Left forelimb (tissue), 1 donor: ENCODE measurements at places on chromosomes 3 and 15.
A peak's percentile ranks its signal among the peaks of the same experiment; 100 is the strongest.

- DNase-seq, result no peak
These were observed 231.9 kb upstream of the TBC1D5 start for GRCh38 chr3:17974206-17974841.

GRCh38 chr3:107465064-107465631 lies 57.6 kb upstream of the BBX start:
- DNase-seq, result no peak

DNA sequence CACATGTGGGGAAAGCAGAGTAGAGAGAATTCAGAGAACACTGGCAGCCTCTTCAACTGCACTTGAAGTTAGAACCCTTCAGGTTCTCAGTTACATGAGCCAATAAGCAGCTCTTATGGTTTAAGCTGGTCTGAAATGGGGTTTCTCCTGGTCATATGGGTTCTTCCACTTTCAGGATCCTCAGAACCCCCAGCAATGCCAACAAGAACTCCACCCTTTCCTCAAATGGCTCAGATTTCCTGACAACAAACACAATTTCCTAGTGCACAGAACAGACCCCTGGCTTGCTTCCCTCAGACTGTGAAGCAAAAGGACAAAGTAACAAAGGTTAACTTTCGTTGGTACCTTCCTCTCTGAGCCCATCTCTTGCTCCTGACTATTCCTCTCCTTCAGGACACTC lies 23.9 kb upstream of the FRMD4B start:
- no peak for DNase-seq

DNA sequence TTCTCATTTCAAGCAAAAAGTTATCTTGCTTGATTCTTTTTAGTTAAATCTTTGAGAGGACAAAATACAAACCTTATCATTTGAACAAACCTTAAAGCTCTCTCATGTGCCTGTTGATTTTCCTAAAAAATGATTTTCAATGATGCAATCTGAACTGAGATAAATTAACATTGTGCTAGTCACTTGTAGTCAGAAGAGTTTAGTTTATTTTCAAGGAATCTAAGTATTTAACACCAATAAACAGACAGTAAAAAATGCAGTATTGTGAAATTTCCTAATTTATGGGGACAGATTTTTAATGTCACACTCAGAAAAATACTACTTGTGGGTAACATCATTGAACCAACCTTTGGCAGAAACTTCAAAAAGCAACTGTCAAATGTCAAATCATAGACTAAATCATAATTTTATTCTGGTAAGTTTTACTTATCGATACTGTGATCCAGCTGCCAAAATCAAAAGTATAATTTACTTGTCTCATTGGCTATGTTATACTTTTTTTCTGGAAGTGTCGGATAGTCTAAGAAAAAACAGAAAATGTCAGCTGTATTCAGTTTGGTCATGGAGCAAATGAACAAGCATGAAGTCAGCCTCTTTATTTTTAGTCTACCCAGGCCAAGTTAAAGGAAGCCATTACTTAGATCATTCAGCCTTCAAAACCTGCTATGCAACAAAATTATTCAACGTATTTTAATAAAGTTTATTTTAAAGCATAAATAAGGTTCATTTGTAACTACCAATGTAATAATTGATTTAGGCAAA lies 52.4 kb upstream of the FNDC3B start:
- no peak for DNase-seq

- DNase-seq, result no peak
These were observed 3.5 kb upstream of the ZSCAN2 start for GRCh38 chr15:84597296-84597695.

DNA sequence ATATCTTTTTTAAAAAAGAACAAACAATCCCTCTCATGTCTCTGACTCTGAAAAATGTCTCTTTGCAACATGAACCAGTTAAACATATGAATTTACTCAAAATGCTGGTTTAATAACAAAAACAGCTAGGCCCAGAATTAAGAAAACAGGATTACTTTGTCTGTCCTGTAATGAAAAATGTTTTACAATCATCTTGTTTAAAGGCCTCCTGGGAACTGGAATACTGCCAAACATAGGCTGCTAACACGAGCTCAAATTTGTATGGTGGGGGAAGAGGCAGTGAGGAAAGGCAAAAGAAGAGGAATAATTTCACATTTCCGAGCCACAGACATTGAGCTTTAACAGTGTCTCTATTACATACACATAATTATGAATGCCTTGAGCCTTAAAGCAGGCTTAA lies 61.7 kb upstream of the PPIB start:
- DNase-seq, result no peak

- DNase-seq, result no peak
These were observed 49.7 kb downstream of the GNB4 start for GRCh38 chr3:179401561-179401960.

- DNase-seq, result no peak
These were observed 59.1 kb downstream of the IQSEC1 start for GRCh38 chr3:13013994-13014754.

DNA sequence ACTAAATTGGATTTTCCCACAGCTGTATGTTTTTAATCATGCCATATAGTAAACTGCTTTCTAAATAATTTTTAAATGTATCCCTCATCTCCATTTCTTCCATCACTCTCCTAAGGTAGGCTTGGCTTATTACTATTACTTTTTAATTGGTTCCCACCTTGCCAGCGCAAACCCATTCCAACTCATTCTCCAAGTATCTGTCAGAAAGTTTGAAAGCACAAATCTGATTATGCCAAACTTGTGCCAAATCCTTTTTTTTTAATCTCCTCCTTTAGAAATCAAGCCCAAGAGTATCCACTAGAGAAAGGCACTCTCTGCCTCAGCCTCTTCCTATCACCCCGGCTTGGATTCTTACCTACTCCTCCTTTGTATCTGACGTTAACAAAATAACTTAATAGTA lies 784.5 kb downstream of the TBL1XR1 start:
- DNase-seq, result no peak

DNA sequence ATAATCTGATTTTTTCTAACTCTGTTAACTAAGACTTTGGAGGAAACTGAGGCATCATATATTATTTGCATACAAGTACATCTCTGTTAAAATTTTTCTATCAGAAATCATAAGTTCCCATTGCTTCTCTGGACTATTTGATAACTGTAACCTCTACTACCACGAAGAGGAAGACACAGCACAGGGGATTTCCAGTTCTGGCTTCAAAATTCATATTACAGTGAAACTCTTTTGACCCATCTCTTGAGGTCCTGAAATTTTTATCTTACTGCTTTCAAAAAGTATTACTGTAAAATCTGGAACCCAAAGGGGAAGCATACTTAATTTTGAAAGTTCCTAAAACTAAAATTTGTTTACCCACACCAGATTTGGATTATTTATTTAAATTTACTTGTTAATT lies 4.2 kb downstream of the PLSCR1 start:
- no peak for DNase-seq

DNA sequence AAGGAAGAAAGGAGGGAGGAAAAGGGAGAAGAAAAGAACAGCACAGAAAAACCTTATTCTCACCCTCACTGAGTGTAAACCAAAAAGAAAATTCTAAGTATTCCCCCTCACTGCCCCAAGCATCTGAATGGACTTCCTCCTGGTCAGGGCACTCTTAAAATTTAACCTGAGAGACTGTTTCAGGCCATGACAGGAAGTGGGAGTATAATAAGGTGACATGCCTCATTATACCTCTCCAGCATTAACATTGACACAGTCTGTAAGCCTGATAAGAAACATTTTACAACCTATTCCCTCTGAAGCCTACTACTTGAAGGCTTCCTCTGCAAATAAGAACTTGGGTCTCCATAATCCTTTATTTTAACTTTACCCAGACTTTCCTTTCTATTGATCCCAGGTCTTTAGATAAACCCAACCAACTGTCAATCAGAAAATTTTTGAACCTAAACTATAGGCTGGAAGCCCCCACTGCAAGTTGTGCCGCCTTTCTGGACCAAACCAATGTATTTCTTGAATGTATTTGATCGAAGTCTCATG lies 41.7 kb downstream of the SLCO2A1 start:
- DNase-seq, result no peak

DNA sequence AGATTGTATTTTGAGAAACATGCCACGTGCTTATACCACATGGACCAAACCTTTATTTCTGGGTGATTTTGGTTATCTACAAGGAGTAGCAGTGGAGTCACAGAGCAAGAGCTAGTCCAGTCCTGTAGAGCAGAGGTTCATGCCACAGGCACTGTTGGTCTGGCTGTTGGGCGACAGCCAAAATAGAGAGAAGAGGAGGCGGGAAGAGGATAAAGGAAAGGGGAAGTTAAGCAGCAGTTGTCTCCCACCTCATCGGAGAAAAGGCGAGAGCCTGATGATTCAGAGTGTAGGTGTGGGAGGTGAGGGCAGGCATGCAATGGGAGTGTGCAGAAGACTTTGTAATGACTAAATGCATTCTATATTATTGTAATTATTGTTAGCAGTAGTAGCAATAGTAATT lies 237.5 kb upstream of the ROPN1 start:
- DNase-seq, result no peak

DNA sequence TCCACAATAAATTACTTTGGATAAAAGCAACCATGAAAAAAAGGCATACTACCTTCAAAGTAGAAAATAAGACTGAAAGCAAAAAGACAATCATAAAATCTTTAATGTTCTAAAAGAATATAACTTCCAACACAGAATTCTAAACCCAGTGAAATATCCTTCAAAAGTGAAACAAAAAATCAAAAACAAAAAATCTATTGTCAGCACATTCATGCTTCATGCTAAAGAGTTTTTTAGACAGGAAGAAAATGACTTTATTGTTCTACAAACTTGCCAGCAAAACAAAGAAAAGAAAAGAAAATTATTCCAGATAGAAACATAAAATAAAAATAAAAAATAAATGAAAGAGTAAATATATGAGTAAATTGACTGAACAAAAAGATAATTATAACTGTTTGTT lies 134.9 kb downstream of the EFHB start:
- no peak for DNase-seq

DNA sequence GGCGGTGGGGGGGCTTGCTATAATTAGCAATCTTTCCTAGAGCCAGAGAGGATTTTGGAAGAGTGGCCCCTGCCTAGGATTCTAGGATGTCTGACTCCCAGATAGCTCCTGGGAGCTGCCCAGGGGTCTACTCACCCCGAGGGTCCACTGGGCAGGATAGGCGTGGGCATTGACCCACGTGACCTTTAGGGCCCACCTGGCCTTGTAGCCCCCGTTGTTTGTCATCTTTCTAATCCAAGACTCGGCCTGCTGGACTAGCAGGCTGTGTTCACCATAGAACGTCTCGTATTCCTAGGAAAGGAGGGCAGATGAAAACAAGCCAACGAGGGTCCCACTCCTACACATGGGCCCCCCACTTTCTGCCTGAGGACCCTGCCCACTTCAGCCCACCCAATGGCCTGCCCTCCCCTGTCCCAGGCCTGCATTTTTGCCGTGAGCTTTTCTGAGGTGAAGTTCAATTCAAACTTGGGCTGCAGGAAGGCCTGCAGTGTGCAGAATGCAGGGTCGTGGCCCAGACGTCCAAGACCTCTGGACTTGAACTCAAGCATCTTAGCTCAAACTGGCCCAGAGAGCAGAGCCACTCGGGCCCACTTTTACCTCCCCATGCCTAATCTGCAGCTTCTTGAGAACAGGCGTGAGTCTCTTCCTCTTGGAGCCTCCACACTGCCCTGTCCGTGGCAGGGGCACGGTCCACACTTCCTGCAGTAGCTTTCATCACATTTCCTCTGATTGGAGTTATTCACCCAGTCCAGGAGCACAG lies 41.5 kb downstream of the MUC4 start:
- peak; percentile 41 for DNase-seq

GRCh38 chr15:59170295-59171066 lies 36.2 kb upstream of the LDHAL6B start:
- no peak for DNase-seq

DNA sequence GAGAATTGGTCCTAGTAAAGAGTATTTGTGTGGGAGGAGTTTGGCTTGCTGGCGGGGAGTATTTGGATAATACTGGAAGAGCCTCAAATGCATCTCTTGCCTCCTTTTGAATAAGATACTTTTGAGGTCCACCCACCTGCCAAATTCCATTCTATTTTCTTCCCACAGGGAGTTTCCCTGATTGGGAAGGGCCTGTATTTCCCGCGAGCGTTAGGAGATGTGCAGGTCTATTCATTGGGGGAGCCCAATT lies 406 bp upstream of the RASA2 start:
- DNase-seq, result no peak

GRCh38 chr15:36571301-36571700 lies 8.1 kb upstream of the CDIN1 start:
- no peak for DNase-seq

- DNase-seq, result no peak
These were observed 68.4 kb downstream of the FSIP1 start for GRCh38 chr15:39714251-39714650.

DNA sequence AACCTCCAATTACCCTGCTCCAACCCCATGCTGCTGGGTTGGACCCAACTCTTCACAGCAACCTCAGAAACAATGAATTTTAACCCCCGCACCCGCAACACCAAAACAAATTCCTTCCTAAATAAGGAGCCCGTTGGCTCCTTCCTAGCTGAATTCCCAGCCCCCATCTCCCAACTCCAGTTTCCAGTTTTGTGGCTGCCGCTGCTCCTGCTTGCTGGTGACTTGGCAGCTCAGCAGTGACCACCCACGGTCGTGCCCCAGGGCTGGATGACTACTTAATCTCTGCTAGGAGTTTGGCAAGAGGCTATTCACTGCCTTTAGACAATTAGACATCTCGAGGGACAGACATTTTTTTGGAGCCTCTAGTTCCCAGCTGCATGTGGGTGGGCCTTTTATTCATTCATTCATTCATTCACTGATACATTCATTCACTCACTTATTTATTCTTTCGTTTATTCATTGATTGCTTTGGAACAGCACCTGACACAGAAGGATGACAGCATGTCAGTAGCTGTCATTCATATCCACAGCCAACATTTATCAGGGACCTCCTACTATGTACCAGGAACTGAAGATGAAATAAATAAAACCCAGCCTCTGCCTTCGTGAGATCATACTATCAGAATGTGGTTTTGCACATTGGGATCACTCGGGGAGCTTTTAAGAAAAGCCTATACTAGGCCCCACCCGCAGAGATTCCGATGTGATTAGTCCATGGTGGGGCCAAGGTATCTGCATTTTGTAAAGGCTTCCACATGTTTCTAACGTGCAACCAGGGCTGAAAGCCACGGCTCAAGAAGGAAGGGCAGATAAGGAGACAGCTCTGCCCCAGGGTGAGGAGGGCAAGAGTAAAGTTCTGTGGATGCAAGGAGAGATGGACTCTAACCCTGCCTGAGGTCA lies 256.5 kb downstream of the SHQ1 start:
- peak; percentile 72 for DNase-seq

DNA sequence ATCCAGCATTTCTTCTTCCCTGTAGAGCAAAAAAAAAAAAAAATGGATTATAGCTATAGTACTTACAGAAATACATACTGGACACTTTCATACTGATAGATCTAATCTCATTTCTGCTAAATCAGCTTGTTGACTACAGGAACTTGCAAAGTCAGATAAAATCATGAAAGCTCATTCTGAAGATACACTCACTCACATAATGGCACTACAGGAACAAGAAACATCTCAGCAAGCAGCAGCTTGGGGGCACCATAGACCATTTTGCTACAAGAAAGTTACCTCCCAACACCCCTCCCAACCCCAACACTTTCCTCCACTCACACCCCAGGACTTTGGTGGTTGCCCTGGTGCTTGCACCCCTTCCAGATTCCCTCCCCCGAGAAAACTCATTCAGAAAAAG lies 4.6 kb downstream of the MYH15 start:
- DNase-seq, result no peak

GRCh38 chr3:36776436-36776835 lies 12.1 kb upstream of the DCLK3 start:
- DNase-seq, result no peak
